Activated CD8-positive, alpha-beta memory T cell treated with anti-CD3 and anti-CD28 coated beads for 1 hour (primary cell): ENCODE measurements at places on chromosomes 3 and 15.

- no peak for DNase-seq
Measured at GRCh38 chr15:50050986-50051743, 67.9 kb downstream of the ATP8B4 start.

DNA sequence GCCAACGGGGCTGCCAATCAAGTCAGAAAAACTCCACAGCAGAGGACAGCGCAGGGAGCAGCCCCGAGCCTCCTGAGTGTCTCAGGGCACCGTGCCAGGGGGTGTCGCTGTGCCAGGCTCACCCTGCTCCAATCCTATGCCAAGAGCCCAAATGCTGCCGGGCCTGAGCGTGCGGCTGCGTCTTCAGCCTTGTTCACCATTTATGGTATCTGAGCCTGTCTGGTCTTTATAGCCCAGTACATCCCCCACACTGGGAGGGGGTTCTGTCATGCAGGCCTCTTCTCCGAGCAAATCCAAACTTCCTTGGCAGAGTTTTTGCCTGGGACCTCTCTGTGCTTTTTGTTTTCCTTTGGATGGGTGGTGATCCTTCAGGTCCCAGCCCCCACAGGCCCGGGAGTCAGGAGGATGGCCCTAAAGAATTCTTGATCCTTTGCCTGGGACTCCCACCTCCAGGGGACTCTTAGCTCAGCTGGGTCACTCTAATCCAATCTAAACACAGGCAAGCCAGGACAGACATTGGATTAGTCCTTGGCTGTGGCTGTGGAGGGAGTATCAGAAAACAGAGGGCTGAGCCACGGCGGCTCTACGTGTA is 135.1 kb upstream of the HACD2 start:
- no peak for DNase-seq

- no peak for DNase-seq
Measured at GRCh38 chr15:62740141-62741004, 302.2 kb upstream of the TPM1 start.

GRCh38 chr3:52238193-52238760 is 681 bp downstream of the TWF2 start:
- DNase-seq, result no peak

- no peak for DNase-seq
Measured at GRCh38 chr15:60683156-60683555, 204.2 kb upstream of the ICE2 start.

GRCh38 chr3:34483311-34483887 is 685.0 kb downstream of the PDCD6IP start:
- no peak for DNase-seq

DNA sequence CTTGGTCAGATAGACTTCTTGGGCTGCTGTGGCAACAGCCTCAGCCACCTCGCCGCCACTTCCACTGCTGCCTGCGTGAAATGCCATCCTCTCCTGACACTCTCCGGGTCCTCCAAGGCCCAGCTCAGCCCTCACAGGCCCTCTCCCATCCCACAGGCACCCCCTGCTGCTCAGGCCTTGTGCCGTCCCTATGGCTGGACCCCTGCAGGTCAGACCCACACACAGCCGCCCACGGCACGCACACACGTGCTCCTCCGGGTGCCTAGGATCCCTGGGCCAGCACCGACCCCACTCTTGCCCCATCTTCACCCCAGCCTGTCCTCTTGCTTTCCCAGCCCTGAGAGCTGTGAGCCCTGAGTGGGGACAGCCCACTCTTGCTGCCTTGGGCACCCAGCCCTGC is 19.7 kb downstream of the CFAP100 start:
- DNase-seq, result no peak
